ENCODE measurements at places on chromosomes 7 and 10.

DNA sequence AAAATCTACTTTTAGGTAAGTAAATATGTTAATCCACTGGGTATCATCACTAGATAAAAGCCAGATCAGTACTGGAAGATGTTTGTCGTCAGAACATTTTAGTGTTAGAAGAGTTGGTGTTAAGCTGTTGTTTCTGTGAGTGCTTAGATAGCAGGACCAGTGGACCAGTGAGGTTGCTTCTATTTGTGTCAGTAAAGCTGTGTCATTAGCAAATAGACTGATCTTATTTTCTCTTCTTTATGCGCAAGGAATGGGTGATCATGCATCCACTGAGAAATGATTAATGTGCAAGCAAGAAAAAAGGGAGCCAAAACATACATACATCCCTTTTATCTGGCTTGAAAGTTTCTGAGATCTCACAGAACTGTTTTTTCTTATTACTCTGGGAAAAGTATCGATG is 42.6 kb downstream of the EXOC4 start:
- DNase-seq = no peak

- no peak for DNase-seq
Observed at GRCh38 chr7:37442268-37442667, 6.4 kb downstream of the ELMO1 start.

- DNase-seq = no peak
Observed at GRCh38 chr7:28771906-28772622, 186.1 kb downstream of the TRIL start.

DNA sequence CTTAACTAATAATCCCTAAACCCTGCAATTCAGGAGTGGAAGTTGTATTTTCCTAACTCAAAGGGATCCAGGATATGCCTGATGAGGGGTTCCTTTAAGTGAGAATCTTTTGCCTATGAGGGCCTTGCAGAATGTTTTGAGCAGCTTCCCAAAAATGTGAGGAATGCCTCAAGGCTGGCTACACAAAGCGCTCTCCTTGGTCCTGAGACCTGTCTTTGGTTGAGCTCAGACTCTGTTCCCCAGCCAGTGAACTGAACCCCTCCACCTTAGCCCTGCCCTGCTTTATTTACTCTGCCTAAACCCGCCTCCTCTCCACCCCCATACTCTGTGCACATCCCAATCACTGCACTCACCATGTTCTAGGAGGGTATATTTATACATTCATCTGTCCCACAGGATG is 108.6 kb downstream of the NRCAM start:
- DNase-seq = no peak

GRCh38 chr10:1550616-1551015 is 186.7 kb downstream of the ADARB2 start:
- DNase-seq = no peak

DNA sequence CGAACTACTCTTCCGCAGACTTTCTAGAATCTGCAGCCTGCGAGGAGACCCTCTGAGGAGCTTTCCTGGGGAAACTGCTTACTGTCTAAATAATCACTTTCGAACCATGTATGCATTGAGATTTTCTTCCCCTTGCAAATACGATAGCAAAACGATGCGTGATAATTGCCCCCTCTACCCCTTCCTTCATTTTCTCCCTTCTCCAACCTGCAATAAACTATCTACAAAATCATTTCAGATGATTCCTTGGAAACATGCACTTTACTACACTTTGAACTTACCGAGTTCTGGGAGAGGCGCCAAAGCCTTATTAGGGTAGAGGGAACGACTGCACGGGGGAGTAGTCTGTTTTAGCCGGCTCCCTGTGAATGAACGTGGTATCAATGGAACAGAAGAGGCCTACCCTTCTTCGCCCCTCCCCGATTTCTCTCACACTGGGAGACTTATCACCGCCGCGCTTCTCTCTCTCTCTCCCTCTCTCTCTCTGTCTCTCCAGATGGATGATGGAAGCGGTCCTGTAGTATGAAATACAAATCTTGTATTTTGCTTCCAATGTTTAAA is at the start of gene FGFBP3:
FGFBP3 (minus strand) TSS at position 370 of the 561 bp plus-strand sequence. CDS start 517 bp downstream, outside the sequence.
- peak; percentile 57 for DNase-seq

DNA sequence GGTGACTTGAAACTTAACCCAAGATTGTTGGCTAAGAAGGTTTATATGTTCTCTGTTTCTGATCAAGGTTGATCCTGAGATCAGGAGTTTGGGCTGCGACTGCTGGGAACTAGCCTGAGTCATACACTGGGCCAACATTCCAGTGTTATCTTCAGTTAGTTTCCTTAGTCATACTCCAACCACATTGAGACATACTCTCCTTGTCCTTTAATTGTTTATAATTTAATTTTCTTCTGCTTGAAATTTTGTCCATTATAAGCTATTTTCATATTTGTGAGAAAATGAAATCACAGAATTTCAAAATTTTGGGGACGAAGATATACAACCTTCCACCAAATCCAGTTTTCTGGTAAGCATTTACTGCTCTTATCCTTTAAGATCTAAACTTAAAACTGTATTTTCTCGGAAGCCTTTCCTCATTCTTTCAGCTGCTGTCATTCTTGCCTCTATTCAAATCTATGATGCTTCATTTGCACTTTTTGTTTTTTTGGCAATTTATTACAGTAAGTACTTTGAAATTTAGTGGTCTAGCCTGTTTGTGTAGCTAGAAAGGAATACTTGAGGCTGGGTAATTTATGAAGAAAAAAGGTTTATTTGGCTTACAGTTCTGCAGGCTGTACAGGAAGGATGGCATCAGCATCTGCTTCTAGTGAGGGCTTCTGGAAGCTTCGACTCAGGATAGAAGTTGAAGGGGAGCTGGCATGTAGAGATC is 63.4 kb upstream of the POT1 start:
- no peak for DNase-seq

GRCh38 chr10:51675088-51675487 is 24.3 kb downstream of the CSTF2T start:
- no peak for DNase-seq

GRCh38 chr7:129041142-129042085 is 13.5 kb downstream of the TNPO3 start:
- DNase-seq = no peak

DNA sequence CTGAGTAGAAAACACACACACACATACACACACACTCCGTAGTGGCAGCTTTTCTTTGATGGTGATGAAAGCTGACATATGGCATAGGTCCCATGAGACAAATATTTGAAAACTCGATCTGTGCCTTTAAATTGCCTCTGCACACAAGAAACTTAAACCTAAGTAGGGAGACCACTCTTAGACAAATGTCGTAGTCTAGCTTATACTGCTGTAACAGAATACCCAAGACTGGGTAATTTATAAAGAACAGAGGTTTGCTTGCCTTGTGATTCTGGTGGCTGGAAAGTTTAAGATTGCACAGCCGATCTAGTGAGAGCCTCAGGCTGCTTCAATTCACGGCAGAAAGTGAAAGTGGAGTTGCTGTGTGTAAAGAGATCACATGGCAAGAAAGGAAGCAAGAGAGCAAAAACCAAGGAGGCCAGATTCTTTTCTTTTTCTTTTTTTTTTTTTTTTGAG is 489.4 kb upstream of the SORCS1 start:
- no peak for DNase-seq

GRCh38 chr10:110017907-110018306 is 10.1 kb downstream of the ADD3 start:
- no peak for DNase-seq

DNA sequence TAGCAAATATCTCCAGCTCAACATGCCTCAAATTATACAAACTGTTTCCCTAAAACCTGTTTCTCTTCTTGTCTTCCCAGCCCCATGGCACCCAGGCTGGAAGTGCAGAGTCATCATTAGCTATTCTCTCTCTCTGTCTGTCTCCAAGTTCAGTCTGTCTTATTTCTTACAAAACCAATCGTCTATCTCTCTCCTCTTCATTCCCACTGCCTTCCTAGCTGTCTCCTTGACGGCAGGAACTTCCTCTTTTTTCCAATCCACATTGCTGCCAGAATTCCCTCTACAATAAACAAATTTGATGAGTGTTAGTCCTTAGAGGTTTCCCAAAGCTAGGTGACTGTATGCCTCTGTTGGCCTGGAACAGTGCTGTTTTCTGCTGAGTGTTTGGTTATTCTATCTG is 14.9 kb upstream of the ZNRF2 start:
- no peak for DNase-seq

- no peak for DNase-seq
Observed at GRCh38 chr10:120184547-120185337, 272.3 kb upstream of the PLPP4 start.

GRCh38 chr10:98326621-98327027 is 58.6 kb upstream of the LOXL4 start:
- DNase-seq = no peak

DNA sequence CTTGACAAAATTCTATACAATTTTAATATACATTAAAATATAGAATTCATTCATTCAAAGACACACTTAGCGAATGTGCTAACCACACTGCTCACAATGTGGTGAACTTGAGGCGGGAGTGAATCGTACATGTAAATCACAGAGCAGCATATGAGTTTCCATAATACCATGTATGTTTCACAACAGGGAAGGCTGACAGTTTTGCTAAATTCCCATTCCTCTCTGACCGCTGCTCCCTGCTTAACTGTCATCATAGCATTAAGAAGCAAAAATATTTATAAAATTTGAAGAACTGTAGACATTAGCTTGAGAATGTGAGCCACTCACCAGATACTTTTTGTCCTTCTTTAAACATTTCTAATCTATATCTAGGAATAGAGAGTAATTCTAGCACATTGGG is 763.3 kb downstream of the MAGI2 start:
- DNase-seq = no peak

DNA sequence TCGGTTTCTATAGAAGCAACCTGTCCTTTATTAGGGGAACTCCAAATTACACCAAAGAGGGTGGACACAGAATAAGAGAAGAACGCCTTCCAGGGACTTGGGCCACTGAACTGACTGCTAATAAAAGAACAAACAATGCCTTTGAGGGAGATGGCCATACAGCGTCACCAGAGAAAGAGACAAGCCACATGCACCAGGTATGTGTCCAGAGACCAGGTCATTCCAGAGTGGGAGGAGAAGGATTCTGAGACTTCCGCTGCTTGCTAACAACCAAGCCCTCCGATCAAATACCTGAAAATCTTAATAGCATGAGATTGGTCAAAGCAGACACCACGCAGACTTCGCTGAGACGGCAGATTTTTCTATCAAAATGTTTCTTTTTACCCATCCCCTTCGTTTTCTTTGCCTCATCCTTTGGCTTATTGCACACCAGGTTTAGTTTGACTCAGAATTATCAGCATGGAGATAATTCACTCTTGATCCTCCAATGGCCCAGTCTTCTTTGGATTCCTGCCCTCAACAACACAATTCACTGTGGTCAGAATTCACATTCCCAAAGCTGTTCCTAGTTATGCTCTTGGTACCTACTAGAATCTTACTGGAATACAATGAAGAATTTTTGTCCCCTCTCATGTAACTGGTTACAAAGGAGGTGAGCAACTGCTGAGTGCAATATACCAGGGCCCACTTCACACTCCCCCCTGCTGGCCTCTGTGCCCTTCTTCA is 87.4 kb upstream of the DDC start:
- DNase-seq = no peak

GRCh38 chr10:112689327-112690072 is 242.5 kb downstream of the VTI1A start:
- no peak for DNase-seq

- DNase-seq = no peak
Observed at GRCh38 chr10:1061930-1062774, 6.0 kb downstream of the WDR37 start.

- DNase-seq = no peak
Observed at GRCh38 chr10:50552308-50552707, 71.4 kb downstream of the SGMS1 start.

Measured in stimulated activated naive CD8-positive, alpha-beta T cell treated with anti-CD3 and anti-CD28 coated beads, Interleukin-15, Interleukin-2, amounts not matched to agents 100 U/mL and 50 U/mL, for 24 hours (primary cell).